ENCODE measurements at places on chromosomes 7 and 10.

- DNase-seq = no peak
Measured at GRCh38 chr10:18010050-18010449, 58.3 kb downstream of the SLC39A12 start.

- no peak for DNase-seq
Measured at GRCh38 chr10:71801361-71801760, 28.0 kb upstream of the VSIR start.

DNA sequence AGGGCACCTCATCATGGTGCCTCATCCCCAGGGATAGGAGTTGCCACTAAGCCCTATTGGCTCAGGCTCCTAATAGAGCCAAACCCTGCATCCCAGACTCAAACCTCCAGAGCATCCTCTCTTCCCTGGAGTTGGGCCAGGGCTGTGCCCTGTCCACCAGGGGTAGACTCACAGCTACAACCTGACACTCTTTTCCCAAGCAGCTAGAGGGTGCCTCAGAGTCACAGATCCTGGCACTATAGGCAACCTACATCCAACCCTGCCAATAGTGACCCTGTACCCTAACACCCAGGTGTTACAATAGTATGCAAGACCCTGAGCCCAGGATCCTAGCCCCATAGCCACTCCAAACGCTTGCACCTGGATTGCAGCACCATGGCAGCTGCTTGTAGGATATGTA is 64.0 kb upstream of the PLA2G12B start:
- no peak for DNase-seq

DNA sequence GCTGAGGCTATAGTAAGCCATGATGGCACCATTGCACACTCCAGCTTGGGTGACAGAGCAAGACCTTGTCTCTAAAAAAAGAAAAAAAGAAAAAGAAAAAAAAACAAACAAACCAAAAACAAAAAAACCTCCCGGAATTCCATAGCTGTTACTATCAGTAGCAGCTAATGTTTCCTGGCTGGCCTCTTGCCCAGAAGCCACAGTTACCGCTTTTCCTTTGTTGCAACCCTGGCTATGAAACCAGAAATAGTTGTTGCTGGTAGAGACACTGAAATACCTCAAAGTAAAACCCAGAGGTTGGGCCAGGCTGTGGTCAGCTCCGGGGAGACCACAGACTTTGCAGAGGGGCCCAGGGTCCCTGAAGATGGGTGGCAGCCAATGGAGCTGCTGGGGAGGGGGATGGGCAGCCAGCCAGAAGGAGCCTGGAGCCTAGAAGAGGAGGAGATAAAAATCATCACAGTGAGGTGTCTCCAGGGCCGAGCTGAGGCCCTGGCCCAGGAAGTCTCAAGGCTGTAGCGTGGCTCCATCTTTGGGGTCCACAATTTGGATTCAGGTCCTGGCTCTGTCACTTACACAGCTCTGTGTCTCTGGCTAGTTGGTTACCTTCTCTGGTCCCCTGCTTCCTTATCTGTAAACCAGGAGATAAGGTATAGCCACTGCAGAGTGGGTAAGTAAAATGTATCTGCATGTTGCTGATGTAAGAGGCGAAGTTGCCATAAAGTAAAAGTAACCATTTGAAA is 3.4 kb upstream of the CHST12 start:
- peak; percentile 99 for DNase-seq

DNA sequence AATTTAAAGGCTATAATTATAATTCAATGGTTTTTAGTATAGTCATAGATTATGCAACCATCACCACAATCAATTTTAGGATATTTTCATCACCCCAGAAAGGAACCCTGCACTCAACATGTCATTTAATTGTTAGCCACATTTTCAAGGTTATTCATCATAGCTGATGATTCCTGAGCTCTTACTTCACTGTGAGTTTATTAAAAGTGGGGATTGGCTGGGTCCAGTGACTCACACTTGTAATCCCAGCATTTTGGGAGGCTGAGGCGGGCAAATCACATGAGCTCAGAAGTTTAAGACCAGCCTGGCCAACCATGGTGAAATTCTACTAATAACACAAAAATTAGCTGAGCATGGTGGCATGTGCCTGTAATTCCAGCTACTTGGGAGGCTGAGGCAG is 787 bp downstream of the CCL26 start:
- DNase-seq = no peak

- DNase-seq = no peak
Measured at GRCh38 chr7:10708447-10708846, 265.2 kb upstream of the PHF14 start.

GRCh38 chr10:128297709-128298378 is 171.6 kb upstream of the MKI67 start:
- DNase-seq = no peak

GRCh38 chr10:44476409-44477045 is 91.6 kb upstream of the CXCL12 start:
- no peak for DNase-seq

GRCh38 chr7:141320287-141320686 is 230.9 kb upstream of the AGK start:
- DNase-seq = no peak

GRCh38 chr7:141430455-141431139 is 120.6 kb upstream of the AGK start:
- DNase-seq = no peak

- DNase-seq = peak; percentile 96
Measured at GRCh38 chr7:99562832-99563231, 4.4 kb downstream of the ZNF655 start.

- DNase-seq = no peak
Measured at GRCh38 chr7:130650611-130651120, 17.9 kb downstream of the COPG2 start.

DNA sequence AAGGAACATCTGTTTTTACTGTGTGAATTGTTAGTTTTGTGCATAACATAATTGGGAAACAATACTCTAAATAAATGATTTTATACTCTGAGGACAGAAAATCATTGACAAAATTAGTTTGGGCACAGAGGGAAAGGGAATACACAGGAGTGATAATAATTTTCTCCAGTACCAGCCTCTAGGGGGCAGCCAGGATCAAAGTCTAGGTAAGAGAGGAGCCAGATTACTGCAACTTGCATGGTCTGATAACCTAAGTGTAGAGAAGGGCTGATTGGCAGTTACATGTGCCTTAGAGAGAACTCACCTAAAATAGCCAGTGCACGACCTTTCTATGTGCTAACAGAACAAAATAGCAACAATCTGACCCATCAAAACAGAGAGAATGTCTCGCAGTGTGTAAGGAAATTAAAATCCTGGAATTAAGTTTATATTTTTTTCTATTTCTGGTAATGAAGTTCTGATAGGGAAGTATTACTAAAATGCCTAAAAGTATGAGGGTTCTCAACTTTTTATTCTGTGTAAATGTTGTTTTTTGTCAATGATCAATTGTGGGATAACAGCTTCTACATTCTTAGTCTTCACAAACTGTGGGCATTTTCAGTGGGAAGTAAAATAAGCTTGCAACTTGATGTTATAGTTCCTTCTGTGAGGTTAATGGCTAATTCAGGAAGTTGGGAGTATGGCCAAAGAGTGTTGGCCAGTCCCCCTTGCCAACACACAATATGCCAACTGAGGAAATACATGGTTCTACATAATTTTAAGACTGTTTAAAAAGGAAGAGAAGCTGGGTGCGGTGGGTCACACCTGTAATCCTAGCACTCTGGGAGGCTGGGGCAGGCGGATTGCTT is 66.4 kb downstream of the EXOC6 start:
- DNase-seq = peak; percentile 11

DNA sequence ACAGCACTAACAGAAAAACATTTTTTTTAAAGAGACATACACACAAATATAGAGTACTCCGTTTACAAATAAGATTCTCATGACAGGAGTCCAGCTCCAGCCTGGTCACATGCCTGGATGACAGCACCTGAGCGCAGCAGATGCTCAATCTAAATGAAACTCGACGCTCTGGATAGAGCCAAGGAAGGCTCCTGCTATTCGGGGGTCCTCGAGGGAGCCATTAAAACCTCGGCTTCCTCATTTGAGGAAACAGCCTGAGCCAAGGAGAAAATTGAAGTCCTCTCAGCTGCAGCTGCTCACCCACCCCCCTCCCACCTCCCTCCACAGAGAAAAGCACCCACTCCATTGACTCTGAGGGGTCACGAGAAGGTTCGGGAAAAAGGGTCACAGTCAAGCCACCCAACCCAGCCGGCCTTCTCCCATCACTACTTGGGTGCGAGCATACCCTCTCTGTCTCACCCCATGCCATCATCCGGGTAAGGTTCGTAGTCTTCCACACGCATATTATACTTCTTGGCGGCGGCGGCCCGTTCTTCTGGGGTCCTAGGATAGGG is 673 bp downstream of the NDUFB8 start:
- DNase-seq = no peak

GRCh38 chr7:4561795-4562194 is 120.3 kb upstream of the FOXK1 start:
- DNase-seq = no peak

- DNase-seq = no peak
Measured at GRCh38 chr10:14531974-14532373, 201.2 kb upstream of the FRMD4A start.

GRCh38 chr10:29862923-29863614 is 196.3 kb downstream of the JCAD start:
- peak; percentile 92 for DNase-seq

DNA sequence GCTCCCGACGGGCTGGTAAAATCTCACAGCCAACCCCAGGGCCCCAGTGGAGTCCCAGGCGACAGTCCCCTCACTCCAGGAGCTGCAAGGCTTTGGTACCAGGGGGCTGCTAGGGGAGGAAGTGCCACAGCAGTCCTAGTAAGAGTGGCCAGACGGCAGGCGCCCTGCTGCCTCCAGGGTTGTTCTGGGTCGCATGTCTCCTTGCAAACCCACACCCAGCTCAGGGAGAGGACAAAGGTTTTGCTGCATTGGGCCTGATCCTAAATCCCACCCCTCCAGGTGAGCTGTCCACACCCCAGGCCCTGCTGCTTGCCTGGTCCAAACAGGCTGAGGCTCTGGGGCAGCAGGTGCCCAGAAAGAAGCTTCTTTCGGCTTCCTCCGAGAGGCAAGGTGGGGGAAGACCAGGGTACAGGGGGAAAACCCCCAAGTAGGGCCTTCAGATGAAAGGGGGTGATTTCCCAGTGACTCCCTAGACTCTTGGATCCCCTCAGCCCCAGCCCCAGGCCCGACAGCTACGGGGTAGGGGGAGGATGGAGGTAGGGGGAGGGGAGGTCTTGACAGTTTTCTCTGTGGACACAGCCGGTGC is 4.2 kb upstream of the KCP start:
- DNase-seq = no peak

GRCh38 chr7:6709808-6710207 is 3.1 kb upstream of the ZNF12 start:
- DNase-seq = no peak

GRCh38 chr10:21750424-21750823 is 216.4 kb downstream of the MLLT10 start:
- no peak for DNase-seq

DNA sequence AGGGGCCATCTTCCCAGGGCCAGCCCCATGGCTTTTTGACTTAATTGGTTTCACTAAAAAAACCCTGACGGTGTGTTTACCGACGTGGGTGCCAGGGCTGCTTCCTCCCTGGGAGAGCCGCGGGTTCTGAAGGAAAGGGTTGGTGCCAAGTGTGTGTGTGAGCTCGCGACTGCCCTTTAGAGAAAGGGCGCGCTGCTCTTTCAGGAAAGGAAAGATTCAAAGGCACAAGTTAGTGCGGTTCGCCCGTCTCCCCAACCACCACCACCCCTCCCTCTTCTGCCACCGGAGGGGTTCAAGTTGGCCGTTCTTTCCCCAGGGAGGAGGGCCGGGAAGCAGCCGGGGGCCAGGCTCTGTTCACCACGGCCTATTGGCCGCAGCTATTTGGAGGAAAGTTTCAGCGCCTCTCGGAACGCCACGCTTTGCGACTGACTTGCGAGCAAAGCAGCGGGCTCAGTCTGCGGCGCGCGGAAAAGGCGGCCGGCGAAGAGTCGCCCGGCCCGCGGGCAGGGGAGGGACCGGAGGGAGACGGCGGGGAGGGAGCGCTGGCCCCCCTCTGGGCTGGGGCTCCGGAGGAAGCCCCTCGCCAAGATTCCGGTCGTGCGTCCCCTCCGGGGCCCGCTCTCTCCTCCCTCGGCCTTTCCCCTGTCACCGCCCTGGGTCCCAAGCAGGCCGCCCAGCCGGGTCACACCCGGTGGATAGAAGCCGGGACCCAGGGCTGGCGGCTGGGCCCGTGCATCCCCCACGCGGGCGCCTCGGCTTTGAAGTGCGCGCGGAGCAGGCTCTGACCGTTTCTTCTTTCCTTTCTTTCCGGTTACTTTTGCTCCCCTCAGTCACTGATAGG is 165.9 kb upstream of the PPP1R3A start:
- no peak for DNase-seq

GRCh38 chr7:98250789-98251188 is 1.2 kb downstream of the TECPR1 start:
- DNase-seq = no peak

DNA sequence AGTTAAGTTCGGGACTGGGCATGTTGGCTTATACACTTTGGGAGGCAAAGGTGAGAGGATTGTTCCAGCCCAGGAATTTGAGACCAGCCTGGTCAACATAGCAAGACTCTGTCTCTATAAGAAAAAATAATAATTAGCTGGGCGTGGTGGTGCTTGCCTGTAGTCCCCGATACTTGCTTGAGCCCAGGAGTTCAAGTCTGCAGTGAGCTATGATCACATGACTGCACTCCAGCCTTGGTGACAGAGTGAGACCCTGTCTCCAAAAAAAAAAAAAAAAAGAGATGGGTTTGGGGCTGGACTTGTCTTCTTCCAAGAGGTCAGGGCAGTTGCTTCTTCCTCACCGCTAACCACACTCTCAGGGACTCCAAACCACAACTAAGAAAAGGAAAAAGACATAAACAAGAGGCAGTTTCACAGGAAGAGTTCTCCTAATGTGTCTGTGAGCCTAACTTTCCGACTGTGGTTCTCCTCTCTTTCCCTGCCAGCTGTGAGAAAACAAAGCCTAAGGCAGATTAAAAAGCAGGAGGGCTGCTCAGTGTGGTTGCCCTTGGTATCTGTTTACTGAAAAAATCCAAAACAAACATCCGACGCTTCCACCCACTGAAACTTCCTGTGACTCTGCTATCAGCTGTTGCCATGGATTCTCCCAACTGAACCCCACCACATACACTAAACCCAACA is 2.4 kb upstream of the SERPINE1 start:
- peak; percentile 96 for DNase-seq

DNA sequence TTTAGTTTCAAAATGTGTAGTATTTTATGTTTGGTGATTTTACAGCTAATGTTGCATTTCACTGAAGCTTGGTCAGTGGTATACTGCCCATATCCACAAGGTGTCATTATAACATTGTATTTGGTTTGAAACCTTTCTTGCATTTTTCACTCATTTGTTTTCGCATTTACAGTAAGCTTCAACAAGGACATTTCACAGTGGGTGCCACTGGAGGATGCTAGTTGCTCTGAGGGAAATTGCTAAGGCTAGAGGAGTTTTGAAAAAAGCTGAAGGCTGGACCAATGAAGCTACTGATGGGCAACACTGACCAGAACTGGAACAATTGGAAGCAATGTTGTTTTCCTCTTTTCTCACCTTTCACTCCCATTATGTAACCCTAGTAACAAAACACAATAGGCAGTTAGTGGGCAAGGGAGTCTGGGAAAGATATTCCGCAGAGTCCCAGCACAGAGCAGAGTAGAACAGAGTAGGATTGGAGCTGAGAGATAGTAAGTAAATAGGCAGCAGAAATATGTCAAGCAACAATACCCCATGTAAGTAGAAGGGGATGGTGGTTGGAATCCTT is 23.6 kb upstream of the SRI start:
- peak; percentile 48 for DNase-seq

- no peak for DNase-seq
Measured at GRCh38 chr7:158183431-158183830, 404.2 kb downstream of the PTPRN2 start.

All from astrocyte of the cerebellum (primary cell).